Right renal cortex interstitium (tissue), 3 donors: ENCODE measurements at places on chromosomes 5 and 9.

DNA sequence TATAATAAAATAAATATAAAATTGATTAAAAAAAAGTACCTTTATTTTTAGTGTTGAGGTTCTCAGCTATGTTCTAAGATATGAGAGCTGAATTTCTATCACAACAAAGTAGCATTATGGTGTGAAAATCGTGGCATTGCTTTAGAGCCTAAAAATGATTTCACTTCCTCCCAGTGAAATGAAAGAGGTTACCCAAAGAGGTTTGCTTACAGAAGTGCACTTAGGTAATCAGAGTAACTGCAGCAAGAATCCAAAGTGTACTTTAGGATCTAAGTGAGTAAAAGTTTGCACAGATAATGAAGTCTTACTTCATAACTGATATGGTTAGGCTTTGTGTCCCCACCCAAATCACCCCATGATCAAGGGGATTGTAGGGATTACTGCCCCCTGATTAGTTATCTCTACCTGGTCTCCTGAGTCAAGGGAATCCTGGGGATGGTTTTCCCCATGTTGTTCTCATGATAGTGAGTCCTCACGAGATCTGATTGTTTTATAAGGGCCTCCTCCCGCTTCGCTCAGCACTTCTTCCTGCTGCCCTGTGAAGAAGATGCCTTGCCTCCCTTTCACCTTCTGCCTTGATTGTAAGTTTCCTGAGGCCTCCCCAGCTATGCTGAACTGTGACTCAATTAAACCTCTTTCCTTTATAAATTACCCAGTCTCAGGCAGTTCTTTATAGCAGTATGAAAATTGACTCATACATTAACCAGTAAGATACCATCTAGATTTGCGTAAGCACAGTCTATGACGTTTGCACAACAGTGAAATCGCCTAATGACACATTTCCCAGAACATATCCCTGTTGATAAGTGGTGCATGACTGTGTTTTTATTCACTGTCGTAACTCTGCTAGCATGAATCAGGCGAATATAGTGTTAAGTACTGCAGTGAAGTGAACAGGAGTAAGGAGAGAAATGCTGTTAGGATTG is 40.3 kb upstream of the LRRC70 start:
- DNase-seq, result no peak

- no peak for DNase-seq
These were observed 43.7 kb downstream of the SLC36A1 start for GRCh38 chr5:151491062-151491461.

DNA sequence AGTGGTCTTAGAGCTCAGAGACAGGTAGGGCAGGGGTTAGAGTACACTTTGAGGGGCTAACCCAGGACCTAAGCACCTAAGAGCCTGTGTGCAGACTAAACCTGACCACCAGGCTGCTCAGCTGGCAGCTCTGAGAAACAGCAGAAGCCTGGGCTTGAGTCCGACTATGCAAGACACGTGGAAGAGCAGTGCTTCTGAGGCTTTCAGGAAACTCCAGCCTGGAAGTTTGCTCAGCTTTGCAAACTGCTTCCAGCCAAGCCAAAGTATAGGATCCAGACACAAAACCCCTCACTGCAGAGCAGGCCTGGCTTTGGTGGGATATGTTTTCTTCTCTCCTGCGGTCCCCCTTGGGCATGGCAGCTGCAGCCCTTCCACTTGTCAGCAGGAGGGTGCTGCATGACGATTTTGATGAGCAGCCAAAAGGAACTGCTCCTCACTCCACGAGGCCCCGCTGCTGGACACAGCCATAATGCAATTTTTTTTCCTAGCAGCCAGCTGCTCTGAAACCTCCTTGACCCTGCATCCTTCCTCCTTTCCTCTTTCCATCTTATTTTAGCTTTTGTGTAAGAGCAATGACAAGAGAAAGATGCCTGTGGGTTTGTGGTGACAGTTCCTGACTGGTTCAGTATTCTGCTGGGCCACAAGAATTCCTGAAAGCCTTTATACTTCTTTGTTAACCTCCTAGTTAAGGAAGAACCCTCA is 123.1 kb downstream of the LIFR start:
- peak; percentile 67 for DNase-seq

GRCh38 chr5:146283344-146283761 is 55.3 kb upstream of the POU4F3 start:
- DNase-seq, result no peak

DNA sequence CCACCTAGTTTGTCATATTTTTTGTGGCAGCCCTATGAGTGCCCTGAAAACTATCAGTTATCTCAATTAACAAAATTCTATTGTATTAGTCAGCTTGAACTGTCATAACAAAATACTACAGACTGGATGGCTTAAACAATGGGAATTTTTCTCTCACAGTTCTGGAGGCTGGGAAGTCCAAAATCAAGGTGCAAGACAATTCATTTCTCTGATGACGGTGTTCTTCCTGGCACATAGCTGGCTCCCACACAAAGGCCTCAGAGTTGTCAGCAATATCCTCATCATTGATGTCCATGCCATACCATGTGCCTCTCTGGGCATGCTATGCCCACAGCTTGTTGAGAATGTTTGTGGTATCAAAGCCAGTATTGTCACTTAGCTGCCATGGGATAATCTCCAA is 691.9 kb downstream of the NR2F1-AS1 start:
- DNase-seq, result no peak

DNA sequence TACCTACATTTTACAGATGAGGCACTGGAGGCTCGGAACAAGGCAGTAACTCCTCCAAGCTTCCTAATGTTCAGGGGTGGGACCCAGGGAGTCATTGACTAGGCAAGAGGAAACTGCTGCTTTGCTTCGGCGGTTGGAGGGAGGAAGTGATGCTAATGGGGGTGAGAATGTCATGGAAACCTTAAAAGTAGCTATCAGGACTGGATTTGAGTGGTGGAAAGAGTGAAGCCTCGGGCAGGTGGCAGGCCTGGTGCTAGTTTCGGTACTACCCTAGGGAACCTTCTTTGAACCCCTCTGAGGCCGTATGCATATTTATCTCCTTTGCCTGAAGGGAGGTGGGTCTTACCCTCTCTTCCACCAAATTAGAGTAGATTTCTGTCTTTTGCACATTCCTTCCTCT is 1.6 kb downstream of the BSPRY start:
- no peak for DNase-seq

DNA sequence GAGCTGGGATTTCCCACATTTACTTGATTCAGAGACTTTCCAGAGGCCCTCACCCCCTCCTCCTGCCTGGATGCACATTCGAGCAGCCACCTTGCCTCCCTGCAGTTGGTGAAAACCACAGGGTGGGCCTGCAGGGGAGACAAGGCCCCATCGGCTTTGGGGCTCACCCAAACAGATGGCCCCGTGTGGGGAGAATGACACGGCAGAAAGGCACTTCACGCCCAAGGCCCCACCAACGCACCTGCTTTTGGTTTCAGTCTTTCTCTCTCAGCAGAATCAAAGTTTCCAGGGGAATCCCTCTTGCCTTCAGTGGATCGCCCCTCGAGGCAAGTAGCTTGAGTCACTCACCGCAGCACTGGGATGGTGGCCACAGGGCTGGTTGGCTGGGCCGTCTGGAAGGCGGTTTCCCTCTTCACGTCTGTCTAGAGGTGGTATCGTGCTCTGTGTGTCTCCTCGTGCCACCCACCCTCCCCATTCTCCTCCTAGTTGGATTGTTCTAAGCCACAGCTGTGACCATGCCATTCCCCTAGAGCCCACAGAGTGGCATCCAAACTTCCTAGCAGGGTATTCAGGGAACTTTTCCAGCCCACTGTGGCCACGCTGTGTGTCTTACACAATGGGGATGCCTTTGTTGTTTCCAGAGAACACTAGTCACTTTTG is 31.8 kb downstream of the SEC61B start:
- DNase-seq, result no peak

- no peak for DNase-seq
These were observed 47.7 kb upstream of the GLRX start for GRCh38 chr5:95870105-95870672.

- no peak for DNase-seq
These were observed 84.8 kb upstream of the MIER3 start for GRCh38 chr5:57036761-57037160.

DNA sequence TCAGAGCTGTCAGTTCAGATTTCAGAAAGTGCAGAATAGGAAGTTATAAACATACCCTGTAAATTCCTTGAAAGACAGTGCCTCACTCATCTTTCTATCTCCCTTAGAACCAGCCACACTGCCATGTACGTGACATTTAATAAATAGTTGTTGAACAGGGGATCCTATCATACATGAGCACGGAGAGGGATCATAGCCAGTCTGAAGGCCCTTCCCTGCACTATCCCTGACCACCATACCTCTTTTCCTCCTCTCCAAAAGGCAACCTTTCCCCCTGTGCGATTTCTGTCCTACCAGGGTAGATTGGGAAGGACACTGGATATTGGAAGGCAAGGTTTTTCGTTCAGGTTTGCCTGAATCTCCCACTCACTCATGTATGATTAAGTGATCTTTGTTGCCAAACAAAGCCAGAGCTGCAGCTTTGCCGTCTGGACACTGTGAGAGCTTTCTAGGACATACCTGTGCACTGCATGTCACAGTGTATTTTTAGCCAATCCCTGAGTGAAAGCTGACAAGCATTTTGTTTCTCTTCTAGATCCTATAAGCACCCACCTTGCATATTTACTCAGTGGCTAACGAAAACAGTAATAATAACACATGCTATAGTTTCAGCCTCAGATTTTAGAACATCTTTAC is 986.5 kb upstream of the WWC1 start:
- no peak for DNase-seq

DNA sequence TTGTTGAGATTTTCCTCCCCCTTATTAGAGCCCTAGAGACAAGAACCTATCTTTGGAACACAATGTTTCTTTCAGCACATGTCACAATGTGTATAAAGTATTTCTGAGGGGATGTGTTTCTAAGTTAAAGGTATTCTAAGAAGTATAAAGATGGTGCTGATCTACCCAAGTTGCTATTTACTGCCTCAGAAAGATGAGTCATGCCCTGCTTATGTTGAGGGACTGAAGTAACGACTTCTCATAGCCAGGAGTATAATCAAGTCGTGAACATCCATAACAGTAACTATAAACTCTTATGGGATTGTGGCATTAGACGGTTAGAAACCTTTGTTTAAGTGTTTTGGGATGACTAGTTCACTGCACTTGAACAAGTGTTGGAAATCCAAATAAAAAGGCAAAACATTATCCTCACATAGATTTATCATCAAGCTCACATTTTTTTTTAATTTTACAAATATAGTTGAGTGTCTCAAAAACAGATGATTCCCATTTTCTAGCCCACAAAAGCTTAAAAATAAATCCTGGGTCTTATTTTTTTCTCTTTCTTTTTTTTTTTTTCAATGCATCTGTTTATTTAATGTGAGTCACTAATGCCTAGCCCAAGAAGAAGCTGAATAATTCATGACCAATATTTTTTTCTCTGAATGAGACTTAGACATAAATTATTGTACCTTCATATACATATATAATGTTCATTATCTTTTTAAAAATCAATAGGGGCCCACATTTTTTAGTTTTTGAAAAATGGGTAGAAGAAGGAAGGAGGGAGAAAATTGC is 12.2 kb upstream of the TMEM252 start:
- no peak for DNase-seq

GRCh38 chr5:141958546-141959172 is 657 bp upstream of the PCDH12 start:
- no peak for DNase-seq

- no peak for DNase-seq
These were observed 3.4 kb upstream of the F12 start for GRCh38 chr5:177412603-177413233.

- DNase-seq, result no peak
These were observed 472.9 kb downstream of the PRELID2 start for GRCh38 chr5:145362266-145362665.

GRCh38 chr9:87535817-87536539 is 38.3 kb downstream of the DAPK1 start:
- DNase-seq, result no peak

DNA sequence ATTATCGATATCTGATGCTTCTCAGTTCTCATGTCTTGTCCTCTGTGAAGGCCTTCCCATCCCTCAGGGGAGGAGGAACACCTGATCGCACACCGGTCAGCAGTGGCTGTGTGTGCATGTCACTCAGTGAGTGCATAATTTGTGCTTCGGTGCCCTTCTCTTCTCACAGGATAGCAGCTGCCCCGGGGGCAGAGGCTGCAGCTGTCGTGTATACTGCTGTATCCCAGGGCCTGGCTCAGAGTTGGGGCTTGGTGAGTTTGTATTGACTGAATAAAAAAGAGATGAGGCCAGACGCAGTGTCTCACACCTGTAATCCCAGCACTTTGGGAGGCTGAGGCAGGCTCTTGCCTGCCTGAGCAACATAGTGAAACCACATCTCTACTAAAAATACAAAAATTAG is 49.7 kb upstream of the NCS1 start:
- DNase-seq, result no peak

GRCh38 chr5:107950776-107951175 is 280.0 kb upstream of the EFNA5 start:
- no peak for DNase-seq

- DNase-seq, result no peak
These were observed 9.2 kb upstream of the TAF1L start for GRCh38 chr9:32644698-32645097.

DNA sequence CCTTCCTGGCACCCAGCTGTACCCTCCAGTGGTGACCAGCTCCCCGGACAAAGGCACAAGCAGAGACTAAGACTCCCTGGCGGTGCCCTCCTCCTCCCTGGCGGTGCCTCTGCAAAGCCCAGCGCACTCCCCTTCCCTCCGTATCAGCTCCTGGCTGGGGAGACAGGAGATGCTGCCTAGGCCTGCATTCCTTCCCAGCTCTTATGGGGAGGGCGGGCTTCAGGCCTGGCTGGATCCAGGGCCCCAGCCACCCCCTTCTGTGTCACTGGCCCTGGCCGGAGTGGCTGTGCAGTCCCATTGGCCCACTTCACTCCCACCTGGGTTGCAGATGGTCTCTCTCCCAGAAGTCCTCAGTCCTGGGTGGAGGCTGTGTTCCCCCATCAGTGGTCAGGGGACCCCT is 6.4 kb downstream of the LCN12 start:
- no peak for DNase-seq

GRCh38 chr5:80865551-80865950 is 94.6 kb upstream of the RASGRF2 start:
- no peak for DNase-seq

DNA sequence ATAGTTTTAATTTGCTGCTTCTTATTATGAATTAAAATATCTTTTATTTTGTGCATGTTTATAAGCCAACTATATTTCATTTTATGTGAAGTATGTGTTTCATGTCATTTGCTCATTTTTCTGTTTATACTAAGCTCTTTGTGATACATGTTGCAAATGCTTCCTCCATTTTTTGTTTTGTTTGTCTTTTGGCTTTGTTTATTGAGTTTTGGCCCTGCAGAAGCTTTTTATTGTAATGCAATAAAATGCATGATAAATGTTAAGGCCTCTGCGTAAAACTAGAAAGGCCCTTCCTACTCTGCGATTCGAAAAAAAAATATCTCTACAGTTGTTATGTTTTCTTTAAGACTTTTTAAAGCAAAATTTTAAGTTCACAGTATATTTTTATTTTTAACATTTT is 9.4 kb downstream of the ZNF366 start:
- DNase-seq, result no peak

- DNase-seq, result no peak
These were observed 168.0 kb downstream of the PRDM9 start for GRCh38 chr5:23675456-23675855.

- no peak for DNase-seq
These were observed 19.3 kb upstream of the CAMSAP1 start for GRCh38 chr9:135926402-135927194.
